SK-N-SH (cell line): ENCODE measurements at places on chromosomes 1 and 21. TPM values are rescaled to one million over a fixed set of nuclear protein-coding genes. Genes with fewer than 3 reads are reported as not detected.

DNA sequence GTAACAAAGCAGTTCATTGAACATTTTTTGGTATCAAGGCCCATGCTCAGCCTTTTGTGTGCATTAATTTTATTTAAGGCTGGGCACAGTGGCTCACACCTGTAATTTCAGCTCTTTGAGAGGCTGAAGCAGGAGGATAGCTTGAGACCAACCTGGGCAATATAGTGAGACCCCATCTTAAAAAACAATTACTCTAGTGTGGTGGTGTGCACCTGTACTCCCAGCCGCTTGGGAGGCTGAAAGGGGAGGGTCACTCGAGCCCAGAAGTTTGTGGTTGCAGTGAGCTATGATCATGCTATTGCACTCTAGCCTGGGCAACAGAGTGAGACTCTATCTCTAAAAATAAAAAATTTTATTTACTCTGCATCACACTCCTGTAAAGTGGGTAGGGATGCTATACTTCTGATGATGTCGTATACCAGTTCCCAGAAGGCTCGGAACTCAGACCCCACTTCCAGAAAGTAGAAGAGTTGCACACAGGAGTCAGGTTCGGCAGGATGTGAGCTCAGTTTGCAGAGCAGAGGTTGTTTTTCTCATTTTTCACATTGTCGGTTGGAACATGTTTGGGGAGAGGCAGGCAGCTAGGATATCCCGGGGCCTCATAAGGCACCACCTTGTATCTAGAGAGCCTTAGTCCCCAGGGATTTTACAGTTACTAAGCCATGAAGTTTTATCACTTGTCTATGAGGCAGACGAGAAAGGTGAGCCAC lies 144.6 kb downstream of the GALNT2 start:
- no peak for DNase-seq

DNA sequence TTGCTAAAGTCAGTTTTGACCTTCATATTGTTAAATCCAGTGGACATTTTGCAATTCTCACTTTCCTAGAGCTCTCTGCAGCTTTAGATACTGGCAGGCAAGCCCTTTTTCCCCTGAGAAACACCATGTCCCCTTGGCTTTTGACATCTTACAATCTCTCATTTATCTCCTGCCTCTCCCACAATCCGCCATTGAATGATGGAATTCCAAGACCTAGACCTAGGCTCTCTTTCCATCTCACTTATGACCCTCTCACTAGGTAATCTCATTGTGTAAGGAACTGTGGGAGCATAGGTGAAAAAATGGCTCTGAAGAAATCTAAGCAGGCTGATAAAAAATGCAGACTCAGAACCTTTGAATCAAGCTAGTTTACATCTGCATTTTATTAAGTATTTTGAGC lies 2.0 kb downstream of the KYAT3 start:
- no peak for DNase-seq

DNA sequence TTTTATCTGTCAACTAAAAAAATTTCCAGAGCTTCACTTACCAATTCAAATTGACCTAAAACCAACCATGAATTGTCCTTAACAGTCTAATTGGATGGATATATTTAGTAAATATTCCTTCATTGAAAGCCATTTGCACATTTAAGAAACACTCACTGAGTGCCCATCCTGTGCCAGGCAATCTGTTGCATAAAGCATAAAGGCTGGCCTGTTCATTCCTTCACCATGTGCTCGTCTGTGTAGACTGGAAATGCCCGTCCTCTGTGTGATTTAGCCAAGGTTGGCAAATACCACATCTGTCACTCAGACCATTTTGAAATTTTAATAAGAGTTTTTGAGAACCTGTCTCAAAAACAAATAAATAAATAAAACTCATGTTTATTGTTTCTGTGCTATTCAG lies 57.1 kb downstream of the ZNF684 start:
- DNase-seq = no peak

TDRD5 gene
- polyA plus RNA-seq = not detected in 2 replicates
